HEK293T (cell line): ENCODE measurements at places on chromosomes 6 and 20.

DNA sequence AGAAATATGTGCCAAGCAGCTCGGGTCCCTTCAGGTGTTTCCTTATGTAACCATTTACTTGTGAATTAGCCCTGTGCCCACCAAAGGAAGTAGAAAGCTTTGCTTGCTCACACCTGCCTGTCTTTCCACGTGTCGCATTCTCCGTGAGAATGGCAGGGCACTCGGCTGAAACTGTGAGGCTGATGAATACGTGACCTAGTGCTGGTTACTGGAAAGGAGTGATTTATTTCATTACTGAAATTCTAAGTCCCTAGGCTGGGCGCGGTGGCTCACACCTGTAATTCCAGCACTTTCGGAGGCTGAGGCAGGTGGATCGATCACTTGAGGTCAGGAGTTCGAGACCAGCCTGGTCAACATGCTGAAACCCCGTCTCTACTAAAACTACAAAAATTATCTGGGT is 45.9 kb upstream of the TULP1 start:
- no peak for DNase-seq

DNA sequence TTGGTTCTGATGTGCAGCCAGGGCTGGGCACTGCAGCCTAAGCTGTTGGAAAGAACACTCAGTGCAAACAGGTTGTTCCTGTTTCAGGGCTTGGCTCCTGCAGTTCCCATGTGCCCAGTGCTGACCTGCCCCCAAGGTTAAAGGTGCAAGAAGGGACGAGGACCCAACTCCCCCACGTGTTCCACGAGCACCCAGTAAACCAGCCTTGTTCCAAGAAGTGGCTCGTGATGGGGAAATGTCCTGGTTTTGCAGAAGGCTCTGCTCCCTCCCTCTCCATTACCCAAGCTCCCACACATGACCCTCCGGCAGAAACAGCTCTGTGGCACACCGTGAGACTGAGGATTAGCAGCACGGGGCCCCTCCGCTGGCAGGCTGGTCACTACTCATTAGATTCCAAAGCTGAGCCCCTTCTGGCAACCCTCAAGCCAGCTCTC is 9.4 kb downstream of the ACSS1 start:
- no peak for DNase-seq

DNA sequence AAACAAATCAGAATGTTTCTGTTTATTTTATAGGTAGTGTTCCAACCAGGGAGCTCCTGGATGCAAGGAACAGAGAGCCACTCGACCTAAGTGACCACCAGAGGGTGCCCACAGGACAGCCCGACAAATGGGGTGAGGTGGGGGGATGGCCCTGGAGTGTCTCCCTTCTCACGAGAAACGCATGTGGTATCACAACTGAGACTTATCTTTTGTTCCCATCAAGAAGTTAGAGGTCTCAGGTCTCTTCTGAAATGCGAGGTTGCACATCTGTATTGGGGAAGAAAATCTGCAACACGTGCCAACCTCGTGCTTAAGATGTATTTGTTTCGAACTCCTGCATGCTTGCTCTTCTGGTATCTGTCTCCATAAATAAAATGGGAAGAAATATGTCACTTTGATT is 104.0 kb downstream of the ISM1 start:
- peak; percentile 35 for DNase-seq

DNA sequence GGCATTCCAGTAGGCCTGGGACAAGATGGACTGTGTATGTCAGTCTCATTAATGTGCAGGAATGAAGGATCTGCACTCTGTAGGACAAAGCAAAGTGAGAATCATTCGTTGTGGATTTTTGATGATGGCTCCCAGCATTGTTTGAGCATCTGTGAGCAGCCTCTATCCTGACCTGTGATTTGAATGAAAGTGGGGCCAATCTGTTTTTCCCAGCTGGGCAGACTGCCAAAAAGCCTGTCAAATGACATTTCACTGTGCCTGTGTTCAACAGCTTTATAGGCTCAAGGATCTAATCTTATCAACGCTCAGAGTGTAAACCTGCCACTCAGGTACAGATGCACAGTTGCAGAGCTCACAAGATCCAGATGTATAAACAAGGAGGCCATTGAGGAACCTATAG is 86.7 kb upstream of the SYNDIG1 start:
- DNase-seq: no peak

DNA sequence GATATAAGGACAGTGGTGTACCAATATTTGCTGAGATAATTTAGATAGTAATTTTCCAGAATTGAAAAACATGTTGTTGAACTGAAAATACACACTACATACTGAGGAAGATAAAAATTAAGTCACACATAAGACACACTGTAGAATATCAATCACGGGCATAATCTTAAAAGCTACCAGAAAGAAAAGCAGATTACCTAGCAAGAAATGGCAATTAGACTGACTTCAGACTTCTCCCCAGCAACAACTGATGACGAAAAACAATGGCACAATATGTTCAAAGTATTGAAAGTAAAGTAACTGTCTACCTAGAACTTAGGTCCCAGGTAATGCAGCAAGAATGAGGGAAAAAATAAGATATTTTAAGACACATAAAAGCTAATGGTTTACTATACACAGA is 46.5 kb downstream of the NOL7 start:
- no peak for DNase-seq

DNA sequence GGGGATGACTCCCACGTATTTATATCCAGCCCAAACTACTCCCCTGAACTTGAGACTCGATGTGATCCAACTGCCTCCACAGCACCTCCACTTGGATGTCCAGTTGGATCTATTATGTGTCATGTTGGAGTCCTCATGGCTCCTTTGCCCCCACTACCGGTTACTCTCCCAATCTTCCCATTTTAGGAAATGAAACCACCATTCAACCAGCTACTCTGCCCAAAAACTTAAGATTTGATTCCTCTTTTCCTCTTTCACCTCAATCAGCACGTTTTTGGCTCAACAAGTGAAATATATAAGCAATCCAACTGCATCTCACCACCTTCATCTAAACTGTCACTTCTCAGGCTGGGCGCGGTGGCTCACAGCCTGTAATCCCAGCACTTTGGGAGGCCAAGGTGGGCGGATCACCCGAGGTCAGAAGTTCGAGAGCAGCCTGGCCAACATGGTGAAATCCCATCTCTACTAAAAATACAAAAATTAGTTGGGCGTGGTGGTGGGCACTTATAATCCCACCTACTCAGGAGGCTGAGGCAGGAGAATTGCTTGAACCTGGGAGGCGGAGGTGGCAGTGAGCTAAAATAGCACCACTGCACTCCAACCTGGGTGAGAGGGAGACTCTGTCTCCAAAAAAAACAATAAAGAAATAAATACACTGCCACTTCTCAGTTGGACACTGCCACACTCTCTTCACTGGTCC is 3.4 kb downstream of the AHCY start:
- DNase-seq: no peak

GRCh38 chr6:170087941-170088581 is 202.8 kb downstream of the DLL1 start:
- no peak for DNase-seq

DNA sequence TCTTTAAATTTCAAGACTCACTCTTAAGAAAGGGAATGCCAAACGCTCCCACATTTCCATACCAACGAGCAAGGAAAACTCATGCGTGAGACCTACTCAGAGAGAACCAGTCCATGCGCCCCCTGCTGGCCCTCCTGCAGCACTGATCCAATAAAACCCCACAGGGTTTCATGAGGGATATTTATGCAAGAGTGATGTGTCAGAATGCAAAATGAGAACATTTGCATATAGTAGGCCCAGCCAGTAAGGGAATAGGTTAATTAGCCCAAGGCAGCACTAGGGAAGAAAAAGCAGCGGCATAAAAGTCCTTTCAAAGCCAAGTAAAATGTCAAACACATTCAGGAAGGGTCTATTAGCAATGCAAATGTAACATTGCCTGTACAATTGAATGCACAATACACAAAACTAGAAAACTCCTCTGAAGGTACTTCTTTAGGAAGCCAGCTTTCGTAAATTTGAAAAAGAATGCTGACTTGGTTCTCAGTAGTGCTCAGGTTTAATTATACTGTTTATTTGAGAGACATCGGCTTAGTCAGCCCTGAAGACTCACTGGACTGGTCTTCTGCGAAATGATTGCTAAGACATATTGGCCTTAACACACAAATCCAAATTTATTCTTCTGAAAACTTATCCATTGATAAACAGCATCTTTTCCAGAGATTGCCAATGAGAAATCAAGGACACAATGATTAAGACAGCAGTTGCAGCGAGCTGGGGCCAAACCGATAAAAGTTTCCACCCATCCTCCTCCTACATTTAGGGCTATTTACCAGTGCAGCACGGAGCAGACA is 93.2 kb downstream of the GMPR start:
- peak; percentile 78 for DNase-seq

GRCh38 chr20:53949319-53949839 is 121.0 kb downstream of the BCAS1 start:
- DNase-seq: no peak

DNA sequence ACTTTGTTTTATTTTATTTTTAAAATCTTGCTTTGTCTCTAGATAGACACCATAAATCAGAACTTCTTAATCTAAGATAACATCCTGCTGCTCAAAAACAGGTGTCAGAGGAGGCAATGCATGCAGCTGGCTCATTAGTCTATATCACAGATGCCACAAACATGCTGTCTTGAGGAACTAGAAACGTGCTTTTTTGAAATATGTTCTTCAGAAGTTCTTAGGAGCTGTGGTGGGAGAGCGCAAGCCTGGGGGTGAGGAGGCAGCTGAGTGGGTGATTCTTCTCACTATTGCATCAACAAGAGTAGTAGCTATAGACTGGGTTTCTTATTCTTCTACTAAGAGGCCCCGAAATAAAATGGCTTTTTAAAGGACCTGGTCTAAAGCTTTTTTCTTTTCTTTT is 23.4 kb downstream of the IL22RA2 start:
- DNase-seq: no peak

- no peak for DNase-seq
Observed at GRCh38 chr20:49821870-49822331, 9.3 kb downstream of the SLC9A8 start.

- no peak for DNase-seq
Observed at GRCh38 chr6:31907158-31907813, 5.4 kb upstream of the ZBTB12 start.

DNA sequence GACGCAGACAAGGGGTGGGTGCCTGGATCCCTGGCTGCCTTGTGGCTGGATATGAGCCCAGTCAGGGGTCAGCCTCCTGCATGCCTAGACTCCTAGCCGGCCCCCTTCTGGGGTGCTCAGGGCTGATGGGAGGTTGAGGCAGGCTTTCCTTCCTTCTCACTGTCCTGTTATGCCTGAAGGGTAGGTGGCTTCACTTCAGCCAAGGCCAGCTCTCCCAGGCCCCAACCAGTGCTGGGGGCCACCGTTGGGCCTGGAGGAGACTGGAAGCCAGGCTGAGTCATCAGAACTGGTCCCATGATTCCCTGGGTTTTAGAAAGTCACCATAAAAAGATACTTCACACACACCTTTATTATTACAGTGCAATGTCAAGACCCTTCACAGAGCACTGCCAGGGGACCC is 2.9 kb upstream of the POU5F1 start:
- no peak for DNase-seq

- DNase-seq: no peak
Observed at GRCh38 chr6:148565321-148565926, 181.4 kb upstream of the UST start.

DNA sequence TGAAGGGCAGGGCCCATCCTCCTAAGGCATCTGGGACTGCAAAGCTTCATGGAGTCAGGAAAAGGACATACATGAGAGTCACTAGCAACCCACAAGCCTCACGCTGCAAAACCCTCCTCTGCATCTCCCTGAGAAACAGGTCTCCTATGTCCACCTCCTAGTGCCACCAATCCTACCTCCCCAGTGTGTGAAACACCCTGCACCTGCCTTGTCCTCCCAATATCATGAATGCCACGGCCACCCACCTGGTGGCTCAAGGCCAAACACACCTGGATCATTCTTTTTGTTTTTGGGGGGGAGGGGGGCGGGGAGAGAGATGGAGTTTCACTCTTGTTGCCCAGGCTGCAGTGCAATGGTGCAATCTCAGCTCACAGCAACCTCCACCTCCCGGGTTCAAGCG is 90.5 kb downstream of the ZMYND8 start:
- DNase-seq: no peak

- no peak for DNase-seq
Observed at GRCh38 chr6:136624347-136624746, 74.1 kb upstream of the MAP7 start.

GRCh38 chr20:34604980-34605788 is 46.7 kb downstream of the MAP1LC3A start:
- DNase-seq: no peak

DNA sequence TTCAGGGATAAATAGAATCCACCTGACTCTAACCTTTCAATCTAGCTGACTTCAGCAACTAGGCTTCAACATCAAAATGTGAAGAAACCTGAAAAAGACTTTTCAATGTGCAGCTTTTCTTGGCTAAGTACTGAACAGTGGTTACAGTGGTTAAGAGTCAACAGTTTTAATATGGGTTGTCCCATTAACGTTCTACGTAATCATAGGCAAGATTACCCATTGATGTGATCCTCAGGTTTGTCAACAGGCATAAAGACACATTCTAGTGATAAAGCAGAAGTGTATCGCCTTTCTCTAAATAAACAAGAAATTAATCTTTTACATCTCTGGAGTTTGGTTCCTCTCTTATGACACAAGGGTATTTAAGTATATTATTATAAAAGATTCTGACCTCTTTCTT is 154.1 kb upstream of the RUNX2 start:
- DNase-seq: no peak

DNA sequence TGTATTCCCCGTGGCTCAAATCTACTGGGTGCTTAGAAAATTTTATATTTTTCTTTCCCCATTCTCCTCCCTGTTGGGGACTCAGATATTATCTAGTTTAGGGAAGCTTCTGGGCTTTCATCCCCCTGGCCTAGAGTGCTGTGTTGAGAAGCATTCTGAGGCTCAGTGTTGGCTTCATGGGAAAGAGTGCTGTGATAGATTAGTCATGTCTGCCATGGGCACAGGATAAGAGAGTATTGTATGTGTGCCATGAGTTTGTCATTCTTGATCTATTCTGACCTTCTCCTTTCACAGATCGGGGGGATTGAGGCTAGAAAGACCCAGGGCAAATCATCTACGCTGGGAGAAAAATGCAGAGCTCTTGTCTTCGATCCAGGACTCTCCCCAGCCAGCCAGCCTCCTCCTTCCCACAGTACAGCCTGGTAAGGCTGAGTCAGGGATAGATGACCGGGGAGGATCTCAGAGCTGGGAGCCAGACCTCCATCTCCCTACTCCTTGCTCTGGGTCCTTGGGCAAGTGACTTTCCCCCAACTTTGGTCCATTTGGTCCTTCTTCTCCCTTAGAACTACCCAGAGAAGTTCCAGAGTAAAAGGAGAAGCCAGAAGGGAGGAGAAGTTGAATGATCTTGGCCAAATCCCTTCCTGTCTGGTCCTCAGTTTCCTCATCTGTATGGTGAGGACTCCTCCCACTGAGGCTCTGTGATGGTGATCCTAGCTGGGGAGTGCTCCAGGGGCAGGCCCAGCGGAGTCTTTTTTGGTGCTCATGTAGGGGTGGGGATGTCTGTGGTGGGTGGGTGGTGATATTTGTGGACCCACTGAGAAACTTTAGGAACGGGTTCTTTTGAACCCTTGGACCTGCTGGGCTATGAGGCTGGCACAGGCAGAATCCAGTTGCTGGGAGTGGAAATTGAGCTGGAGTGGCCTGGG is 5.0 kb downstream of the SRC start:
- no peak for DNase-seq
